ENCODE measurements at places on chromosomes 4 and X. TPM values are rescaled to one million over a fixed set of nuclear protein-coding genes. Genes with fewer than 3 reads are reported as not detected.

DNA sequence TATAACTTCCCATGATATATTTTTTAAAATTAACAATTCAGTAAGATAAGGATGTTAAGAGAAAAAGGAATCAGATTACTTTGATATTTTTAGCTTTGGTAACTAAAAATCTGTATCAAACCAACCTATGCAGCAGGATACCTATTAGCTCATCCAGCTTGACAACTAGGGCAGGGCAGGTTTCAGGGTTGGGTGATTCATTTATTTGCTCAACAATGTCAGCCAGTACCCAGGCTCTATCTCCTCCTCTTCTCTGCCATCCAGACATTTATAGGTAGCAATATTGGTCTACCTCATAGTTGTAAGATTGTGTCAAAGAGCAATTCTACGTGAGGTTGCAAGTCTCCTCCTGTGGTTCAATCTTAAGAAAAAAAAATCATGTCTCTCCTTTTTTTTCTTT is 421.9 kb downstream of the ANKRD50 start:
- peak; percentile 4 for DNase-seq

DNA sequence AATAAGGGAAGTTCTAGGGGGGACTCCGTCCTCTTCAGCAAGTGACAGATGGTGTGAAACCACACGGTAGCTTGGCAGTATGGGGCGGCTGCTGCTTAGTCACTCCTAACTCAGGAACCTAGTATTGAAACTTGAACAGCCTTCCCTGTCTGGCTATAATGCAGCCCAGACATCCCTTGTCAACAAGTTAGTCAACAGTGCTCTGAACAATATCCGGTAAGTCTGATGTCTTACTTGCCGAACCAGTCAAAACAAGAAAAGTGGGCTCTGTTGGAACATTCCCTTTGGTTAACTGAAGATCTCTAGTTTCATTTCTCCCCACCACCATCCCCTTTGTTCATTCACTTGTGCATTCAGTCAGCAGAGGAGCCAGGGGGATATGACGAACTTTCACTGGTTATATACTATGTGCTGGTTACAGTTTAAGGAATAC is 18.7 kb upstream of the CXCL13 start:
- peak; percentile 79 for DNase-seq

GRCh38 chr4:160136021-160136420 is 1033.1 kb downstream of the RAPGEF2 start:
- DNase-seq, result no peak

GRCh38 chr4:137601934-137602333 is 69.6 kb upstream of the PCDH18 start:
- DNase-seq, result no peak

GRCh38 chrX:134388161-134389109 is 71.5 kb upstream of the HPRT1 start:
- DNase-seq, result no peak

- DNase-seq, result peak; percentile 0
These were observed 70.7 kb upstream of the RPS6KA6 start for GRCh38 chrX:84258708-84259107.

- DNase-seq, result peak; percentile 7
These were observed 90.6 kb downstream of the DCAF8L2 start for GRCh38 chrX:27680726-27681125.

- DNase-seq, result peak; percentile 28
These were observed 65.6 kb downstream of the MCF2 start for GRCh38 chrX:139642241-139642927.

GRCh38 chrX:44012484-44013096 is 39.4 kb upstream of the NDP start:
- DNase-seq, result peak; percentile 98

DNA sequence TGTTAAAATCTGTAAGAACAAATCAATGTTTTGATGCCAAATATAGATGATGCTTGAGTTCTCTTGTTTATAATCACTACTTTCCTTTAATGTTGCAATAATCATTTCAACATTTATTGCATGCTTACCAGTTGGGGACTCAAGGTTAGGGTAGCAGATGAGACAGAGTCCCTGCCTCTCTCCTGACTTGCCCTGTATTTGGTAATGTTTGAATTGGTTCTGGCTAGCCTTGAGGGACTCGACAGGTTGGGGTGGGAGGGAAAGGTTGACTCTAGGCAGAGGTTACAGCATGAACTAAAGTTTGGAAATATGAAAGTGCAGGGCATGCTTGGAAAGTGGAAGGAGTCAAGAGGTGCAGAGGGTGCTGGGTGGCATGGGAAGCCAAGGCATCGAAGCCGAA is 2.0 kb downstream of the SEC24B start:
- no peak for DNase-seq

DNA sequence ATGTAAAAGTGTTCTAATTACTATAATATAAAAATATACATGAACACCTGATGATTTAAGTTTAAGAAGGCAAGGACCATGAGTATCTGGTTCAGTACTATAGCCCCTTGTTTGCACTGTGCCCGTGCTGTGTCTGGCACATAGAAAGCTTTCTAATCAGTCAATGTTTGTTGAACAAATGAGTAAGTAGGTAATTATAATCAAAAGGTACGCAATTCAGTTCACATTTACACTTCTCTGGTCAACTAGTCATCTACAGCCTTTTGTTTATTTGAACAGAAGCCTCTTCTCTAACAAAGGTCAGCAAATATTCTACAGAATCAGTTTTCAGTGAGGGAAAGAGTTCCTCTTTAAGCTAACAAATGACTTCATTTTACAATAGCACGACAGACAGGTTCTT is 523.3 kb downstream of the SMARCA1 start:
- no peak for DNase-seq

DNA sequence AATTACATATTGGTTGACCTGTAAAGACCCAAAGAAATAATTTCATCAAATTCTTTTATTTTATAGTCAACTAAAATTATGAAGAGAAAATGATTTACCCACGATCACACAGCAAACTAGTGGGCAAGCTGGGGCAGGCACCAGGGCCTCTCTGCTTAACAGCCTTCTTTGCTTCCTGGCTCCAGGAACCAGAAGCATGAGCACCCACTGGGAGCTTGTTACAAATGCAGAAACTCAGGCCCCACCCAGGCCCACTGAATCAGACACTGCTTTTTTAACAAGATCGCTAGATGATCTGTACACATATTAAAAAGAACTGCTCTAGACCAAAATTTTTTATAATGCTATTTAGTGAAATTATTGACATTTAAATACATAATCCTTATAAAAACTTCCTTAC is 95.0 kb downstream of the GEMIN8 start:
- no peak for DNase-seq

DNA sequence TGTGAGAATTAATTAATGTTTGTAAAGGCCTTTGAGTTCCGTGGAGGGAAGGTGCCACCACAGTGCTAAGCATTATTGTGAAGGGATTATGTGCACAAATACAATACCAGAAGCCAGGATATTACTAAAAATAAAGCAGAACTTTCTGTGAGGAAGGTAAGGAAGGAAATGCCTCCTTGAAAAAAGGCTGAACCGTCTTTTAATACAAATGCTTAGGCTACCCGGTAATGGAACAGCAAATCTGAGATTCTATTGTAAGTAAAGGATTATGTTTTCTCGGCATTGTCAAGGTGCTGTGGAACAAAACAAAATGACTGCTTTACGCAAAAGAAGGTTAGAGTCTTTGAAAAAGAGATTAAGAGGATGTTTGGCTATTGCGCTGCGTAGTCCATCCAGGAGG is 57.9 kb upstream of the SPRY1 start:
- DNase-seq, result no peak

GRCh38 chr4:98341309-98341708 is 80.1 kb downstream of the RAP1GDS1 start:
- DNase-seq, result no peak

DNA sequence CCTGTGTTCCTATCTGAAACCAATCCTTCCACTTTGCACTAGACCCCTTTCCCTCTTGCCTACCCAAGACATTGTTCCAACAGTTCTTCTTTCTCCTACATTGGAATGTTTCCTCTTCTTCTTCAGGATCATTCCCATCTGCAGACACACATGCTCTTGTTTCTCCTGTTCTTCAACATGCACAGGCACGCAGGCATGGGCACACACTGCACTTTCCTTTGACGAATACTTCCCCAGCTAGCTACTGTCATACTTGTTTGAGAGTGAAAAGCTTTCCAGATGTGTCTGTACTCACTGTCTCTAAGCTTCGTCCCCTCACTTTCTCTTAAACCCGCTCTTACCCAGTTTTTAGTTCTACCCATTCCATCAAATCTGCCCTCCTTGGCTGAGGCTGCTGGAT is 31.8 kb upstream of the ERVMER34-1 start:
- DNase-seq, result no peak

DNA sequence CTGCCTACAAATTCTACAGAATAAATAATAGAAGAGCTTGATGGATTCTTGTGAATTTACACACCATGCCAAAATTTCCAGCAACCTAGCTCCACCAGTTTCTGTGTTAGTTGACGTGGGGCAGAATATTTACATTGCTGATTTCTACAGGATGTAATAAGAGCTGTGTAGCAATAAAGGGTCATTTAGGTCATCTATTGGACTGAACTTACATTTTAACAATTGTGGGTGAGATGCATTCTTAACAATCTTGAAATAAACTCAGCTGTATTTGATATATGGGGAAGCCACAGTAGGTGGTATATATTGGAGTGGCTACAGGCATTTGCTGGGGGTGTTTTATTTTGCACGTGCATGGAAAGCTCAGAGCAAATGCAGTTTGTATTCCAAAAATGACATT is 655.3 kb downstream of the IQCM start:
- no peak for DNase-seq

DNA sequence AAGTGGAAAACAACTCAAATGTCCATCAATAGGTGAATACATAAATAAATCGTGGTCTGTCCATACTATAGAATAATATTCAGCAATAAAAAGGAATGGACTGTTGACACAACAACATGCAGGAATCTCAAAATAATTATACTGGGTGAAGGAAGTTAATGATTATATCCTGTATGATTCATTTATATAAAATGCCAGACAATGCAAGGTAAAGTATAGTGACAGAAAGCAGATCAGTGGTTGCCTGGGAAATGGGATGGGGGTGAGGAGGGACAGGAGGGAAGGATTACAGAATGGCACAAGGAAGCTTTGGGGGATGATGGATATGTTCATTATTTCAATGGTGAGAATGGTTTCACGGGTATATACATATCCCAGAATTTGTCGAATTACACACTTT is 12.3 kb downstream of the PYURF start:
- DNase-seq, result peak; percentile 31

- no peak for DNase-seq
These were observed 47.6 kb upstream of the ADAD1 start for GRCh38 chr4:122331195-122331594.

- DNase-seq, result no peak
These were observed 95.2 kb upstream of the ANK2 start for GRCh38 chr4:112954286-112954685.

GRCh38 chr4:6047130-6047673 is 29.0 kb upstream of the C4orf50 start:
- no peak for DNase-seq

DNA sequence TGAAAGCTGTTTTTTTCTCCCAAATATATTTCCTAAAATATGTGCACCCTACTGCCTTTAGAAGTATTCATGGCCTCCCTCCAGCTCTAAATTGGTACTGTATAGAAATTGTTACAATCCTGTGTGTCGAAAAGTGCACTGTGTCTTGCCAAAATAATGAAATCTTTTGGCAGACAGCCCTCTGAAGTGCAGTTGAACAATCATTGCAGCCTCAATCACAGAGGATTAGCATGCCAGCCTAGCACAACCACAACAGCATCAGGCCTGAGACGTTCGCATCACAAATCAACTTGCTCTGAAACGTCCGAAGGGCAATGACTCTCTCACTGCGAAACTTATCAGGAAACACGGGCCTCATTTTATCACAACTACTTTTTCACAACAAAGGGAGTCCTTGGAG is 99.0 kb downstream of the ANOS1 start:
- no peak for DNase-seq

- DNase-seq, result no peak
These were observed 33.7 kb upstream of the VMA21 start for GRCh38 chrX:151363316-151363715.

DNA sequence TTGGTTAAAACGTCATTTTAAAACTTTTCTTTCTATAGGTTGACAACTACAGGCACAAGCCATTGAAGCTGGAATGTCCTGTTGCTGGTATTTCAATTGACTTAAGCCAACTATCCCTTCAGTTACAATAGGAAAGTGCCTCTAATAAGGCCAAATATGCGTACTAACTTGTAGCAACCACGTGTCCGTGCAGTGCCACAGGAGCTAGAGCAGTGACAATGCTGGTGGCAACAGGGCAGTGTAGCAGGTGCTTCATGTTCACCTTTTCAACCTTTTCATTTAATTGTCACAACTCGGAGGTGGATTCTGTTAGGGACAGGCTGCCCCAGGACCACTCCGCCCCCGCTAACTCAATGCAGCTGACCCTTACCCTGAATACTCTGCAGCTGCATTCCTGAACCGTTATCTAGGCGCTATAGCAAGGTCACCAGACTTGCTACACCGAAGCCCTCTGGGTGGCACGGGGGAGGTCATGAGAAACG is 37.7 kb downstream of the ERVMER34-1 start:
- peak; percentile 3 for DNase-seq

- no peak for DNase-seq
These were observed 172.7 kb upstream of the USP9X start for GRCh38 chrX:40912576-40912975.

GRCh38 chr4:86536151-86536550 is 58.0 kb upstream of the PTPN13 start:
- DNase-seq, result no peak

- peak; percentile 43 for DNase-seq
These were observed 223.1 kb upstream of the FAT1 start for GRCh38 chr4:186946682-186947294.

Gene DSPP
- total RNA-seq, result not detected

Gene NIPAL1
- total RNA-seq, result 2.1 TPM

Gene CCKAR
- total RNA-seq, result not detected

Gene RTL3
- 1.2 TPM for total RNA-seq

Gene FGFR3
- total RNA-seq, result 1.6 TPM

Gene CT45A1
- 61.1 TPM for total RNA-seq

Gene CTAG1A
- 312 TPM for total RNA-seq

Gene POU4F2
- total RNA-seq, result not detected

Gene FHIP1A
- total RNA-seq, result 11.7 TPM

Gene GAGE12C
- not detected for total RNA-seq

Gene MAGEB2
- total RNA-seq, result 158 TPM

Gene NEXMIF
- total RNA-seq, result not detected

Gene SRPX2
- 10.3 TPM for total RNA-seq

All from HT1080 (cell line).